ENCODE measurements at places on chromosomes 3 and 15.
A peak's percentile ranks its signal among the peaks of the same experiment; 100 is the strongest.

- no peak for DNase-seq
Observed at GRCh38 chr15:45249125-45249780, 2.8 kb upstream of the SLC28A2 start.

- DNase-seq, result no peak
Observed at GRCh38 chr15:87917480-87917879, 339.1 kb downstream of the NTRK3 start.

GRCh38 chr3:58260733-58261132, 23.1 kb downstream of the ABHD6 start:
- DNase-seq, result no peak

- no peak for DNase-seq
Observed at GRCh38 chr15:57220205-57220604, 156.1 kb upstream of the CGNL1 start.

GRCh38 chr3:67593761-67594234, 60.6 kb downstream of the SUCLG2 start:
- no peak for DNase-seq

GRCh38 chr3:159887911-159888310, 100.7 kb upstream of the IL12A start:
- DNase-seq, result no peak

- DNase-seq, result no peak
Observed at GRCh38 chr15:88866295-88866881, 29.0 kb downstream of the HAPLN3 start.

DNA sequence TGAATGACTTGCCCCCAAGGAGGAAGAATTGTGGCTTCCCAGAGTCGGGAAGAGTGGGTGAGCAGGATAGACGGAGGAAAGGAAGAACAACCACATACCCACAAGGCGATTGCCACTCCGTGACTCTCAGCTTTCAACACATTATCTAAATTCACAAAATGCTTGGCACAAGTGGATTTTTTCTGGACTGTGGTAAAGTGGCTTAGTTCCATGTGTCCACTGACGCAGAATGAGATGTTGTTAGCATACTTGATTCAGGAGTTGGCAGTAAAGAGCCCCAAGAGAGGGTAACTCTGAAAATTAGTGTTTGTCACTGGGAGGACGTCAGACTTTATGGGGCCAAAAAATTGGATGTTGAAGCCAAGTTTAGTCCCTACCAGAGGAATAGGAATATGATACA, 198.8 kb upstream of the CTNNB1 start:
- DNase-seq, result peak; percentile 41

DNA sequence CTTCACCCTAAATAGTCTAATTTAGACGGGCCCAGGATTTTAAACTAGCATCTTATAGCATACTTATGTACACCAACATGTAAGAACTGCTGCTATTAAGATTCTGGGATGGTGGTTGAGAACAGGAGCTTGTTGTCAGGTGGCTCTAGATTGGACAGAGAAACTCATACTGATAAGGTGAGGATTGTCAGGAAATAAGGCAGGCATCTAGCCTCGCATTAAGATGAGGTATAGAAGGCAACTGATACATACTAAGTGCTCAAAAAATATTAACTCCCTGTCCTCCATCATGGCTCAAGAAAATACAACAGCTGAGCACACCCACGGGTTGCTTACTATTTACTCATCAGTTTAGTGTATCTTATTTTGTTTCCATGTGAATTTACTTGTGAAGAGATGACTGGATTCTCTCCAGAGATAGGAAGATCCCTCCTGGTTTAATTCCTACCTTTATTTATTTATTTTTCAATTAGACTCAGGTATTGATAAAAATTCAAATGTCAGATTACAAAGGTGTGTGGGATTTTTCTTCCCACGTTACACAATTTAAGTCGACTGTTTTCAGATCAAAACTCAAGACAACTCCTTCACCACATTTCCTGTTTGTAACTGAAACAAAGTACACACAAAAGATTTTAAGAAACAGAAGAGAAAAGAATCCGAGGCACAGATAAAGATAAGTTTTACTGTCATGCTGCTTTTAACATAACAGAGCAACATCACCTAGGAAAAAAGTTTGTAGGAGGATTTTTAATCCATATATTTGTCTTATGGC, at the start of gene TRAT1:
TRAT1 (plus strand) TSS at position 664 of the 775 bp plus-strand sequence. CDS start 142 bp downstream, outside the sequence.
- no peak for DNase-seq

DNA sequence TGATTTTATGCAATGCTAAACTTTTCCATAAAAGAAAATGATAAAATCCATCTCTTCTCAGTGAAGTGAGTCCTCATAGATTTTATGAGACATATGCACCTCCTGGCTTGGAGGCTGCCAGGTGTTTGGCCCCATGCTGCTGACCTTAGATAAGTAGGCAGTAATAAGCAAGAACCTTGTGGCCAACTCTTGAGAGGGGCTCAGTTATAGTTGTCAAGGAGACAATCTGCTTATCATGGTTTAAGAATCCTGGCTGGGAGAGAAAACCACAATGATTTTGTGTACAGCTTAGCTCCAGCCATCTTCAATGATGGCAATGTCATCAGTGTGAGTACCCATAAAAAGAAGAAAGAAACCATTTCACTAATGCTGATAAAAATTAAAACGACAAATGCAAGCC, 252.1 kb downstream of the CPNE4 start:
- no peak for DNase-seq

DNA sequence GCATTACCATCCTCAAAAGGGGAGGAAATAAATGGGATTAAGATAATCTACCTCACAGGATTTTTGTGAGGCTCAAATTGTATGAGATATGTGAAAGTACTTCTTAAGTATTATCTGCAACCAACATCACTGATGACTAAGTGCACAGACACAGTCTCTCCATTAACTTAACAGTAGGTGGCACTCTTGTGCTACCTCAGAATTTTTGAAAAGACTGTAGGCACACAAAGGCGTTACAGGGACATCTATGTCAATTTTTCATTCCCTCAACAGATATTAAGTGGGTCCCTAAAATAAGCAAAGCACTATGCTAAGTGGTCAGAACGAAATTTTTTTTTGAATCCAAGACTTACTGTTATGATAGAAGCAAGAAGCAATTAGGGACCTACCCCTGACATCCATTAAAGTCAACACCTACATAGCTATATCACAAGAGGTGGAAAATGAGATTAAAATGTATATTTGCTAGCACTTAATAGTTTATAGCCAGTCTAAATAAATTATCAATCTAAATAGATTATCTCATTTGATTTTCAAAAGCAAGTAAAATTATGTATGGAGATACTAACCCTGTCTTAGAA, 52.9 kb downstream of the RYK start:
- peak; percentile 41 for DNase-seq

DNA sequence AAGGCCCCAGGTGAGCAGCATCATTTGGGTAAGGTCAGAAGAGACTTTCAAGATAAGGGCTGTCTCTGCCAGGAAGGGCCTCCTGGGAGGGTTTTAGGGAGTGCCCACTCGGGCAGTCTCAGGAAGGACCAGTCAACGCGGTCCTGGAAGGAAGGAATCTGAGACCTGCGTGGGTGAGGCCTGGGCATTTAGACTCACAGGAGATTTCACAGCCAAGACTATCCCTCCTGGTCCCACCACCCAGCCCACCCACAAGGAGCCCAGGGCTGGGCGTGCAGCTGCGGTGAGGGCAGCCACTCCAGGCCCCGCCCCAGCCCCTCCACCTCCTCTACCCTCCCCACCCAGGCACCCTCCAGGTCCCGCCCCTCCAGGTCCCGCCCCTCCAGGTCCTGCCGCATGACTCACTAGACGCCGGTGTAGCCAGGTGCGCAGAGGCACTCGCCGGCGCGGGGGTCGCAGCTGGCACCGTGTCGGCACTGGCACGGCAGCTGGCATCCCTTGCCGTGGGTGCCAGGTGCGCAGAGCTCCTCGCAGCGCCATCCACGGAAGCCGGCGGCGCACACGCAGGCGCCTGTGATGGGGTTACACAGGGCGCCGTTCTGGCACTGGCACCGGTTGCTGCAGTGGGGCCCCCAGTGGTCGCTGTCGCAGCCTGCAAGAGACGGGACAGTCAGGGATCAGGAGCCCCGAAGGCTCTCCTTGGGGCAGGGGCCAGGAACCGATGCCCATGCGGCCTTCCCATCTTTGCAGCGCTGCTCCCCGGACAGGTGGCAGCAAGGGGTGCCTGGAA, 112.7 kb downstream of the RAB11A start:
- no peak for DNase-seq

DNA sequence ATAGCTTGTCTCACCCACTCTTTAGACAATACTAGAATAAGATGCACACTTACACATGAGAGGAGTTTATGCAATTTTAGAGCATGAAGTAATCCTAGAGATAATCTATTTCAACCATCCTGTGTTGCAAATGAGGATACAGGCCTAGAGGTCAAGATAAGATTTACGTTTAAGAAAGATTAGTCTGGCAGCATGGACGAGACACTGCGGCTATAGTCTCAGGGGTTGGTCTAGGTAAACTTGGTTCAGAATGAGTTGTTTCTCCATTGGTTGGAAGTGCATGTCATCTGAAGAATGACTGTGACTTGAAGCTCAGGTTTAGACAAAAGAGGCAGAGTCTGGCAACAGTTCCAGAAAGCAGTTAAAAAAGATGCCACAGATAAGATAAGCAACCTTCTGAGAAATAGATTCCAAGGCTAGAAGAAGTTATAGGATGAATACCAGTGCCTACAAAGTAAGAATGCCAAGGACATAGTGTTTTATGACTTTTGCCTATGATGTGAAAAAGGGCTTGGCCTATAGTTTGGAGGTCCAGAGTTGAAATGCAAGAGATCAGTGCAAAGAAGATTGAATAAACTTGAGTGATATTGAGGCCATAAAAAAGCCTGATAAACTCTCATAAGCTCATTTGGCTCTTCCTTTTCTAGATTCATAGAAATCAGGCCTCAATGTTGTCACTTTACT, 631.0 kb downstream of the SQOR start:
- DNase-seq, result no peak

- no peak for DNase-seq
Observed at GRCh38 chr3:120066634-120067033, 27.6 kb downstream of the GSK3B start.

GRCh38 chr3:175356899-175357324, 497.8 kb downstream of the NAALADL2 start:
- DNase-seq, result no peak

GRCh38 chr3:119437691-119438258, 25.6 kb downstream of the TMEM39A start:
- no peak for DNase-seq

DNA sequence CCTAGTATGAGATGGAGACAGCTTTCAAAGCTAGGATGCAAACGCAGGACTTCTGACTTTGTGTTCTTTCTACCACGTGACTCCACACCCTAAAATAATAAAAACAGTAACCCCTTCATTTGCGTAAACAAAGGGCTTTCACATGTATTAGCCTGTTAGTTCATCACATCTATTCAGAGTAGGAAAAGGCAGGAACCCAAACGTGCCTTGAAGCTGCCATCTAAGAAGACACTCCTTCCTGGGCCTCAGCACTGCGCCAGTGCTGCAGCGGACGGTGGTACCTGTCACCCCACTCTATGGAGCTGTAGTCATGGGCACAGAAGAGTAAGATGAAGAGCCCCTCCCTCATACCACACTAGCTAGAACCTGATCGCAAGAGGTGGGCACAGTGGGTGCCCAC, 34.3 kb downstream of the PLD1 start:
- no peak for DNase-seq

DNA sequence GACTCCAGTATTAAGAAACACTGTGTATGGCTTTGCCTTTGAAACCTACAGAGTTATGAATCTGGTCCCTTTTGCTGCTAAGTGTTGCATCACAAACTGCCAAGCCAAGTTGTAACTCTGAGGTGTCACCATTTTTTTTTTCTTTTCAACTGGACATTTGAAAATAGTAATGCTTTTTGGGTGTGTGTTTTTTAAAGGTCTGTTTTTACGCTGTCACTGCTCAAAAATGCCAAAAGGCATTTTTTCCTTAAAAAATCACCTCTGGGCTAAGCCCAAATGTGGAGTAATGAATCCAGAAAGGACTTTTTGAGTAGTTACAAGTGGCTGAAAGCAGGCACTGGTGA, 9.5 kb downstream of the SMAD3 start:
- DNase-seq, result no peak

- peak; percentile 37 for DNase-seq
Observed at GRCh38 chr3:129934234-129935123, 40.0 kb upstream of the TRH start.

GRCh38 chr3:5019411-5020241, 40.4 kb downstream of the BHLHE40 start:
- DNase-seq, result no peak

- DNase-seq, result peak; percentile 39
Observed at GRCh38 chr3:133038089-133038730, at the start of gene TMEM108. Gene TMEM108, plus strand, starts transcription at chr3:133038391.

DNA sequence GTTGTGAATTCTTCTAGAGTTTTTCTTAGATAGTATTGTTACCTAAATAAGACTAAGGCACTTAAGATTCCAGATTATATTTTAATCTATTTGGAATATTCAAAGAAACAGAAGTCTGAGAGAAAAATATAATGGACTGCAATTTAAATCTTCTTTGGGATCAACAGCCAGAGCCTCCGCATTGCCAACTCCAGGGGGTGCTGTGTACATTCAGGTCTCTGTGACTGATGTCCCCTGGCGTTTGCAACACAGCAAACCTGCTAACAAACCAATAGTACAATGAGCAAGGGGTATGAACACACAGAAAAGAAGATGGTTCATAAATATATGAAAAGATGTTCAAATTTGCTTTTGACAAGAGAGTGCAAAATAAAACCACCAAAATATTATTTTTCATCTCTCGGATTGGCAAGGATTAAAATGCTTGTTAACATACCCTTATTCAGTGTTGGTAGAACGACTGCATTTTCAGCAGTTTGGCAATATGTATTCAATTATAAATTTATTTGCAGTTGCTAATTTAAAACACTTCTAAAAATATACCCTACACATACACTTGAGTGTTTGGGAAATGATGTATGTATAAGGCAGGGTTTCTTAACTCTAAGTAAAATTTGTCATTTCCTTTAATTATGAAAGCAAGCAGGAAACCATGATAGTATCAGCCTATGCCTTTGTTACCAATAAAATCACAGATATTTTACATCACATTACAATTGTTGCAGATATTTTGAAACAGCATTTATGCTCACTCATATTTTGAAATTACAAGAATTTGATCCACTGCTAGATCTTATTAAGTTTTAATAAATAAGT, 16.1 kb upstream of the TM4SF1 start:
- peak; percentile 53 for DNase-seq
